ENCODE measurements at places on chromosomes 1 and 21. TPM values are rescaled to one million over a fixed set of nuclear protein-coding genes. Genes with fewer than 3 reads are reported as not detected.

The XPR1 gene
- 10.4 TPM for total RNA-seq

The LBR gene
- total RNA-seq, result 158 TPM

The TAS1R1 gene
- not detected for total RNA-seq

The LYPD8 gene
- total RNA-seq, result 1.4 TPM

The S100A14 gene
- 411 TPM for total RNA-seq

DNA sequence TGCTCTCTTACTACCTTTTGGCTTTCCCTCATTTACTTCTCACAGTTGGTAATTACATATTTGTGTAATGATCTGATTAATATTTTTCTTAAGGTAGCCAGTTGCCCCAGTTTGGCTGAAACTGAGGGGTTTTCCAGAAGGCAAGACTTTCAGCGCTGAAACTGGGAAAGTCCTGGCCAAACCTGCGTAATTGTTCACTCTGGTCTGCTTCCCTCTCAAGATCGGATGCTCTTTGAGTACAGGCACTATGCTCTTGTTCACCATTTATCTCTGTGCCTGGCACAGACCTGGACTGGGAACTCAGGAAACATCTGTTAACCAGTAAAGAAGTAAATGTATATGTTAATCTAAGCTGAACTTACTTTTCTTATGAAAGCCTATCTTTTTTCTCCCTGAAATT is 209.6 kb upstream of the HOOK1 start:
- no peak overlapping the region for H3K4me3 ChIP-seq
- H3K36me3 ChIP-seq, result no peaks in the 10 kb centered on the region
- H3K4me1 ChIP-seq, result no peaks in the 10 kb centered on the region
- H3K27ac ChIP-seq, result no peak overlapping the region
- no peaks in the 10 kb centered on the region for H3K27me3 ChIP-seq

DNA sequence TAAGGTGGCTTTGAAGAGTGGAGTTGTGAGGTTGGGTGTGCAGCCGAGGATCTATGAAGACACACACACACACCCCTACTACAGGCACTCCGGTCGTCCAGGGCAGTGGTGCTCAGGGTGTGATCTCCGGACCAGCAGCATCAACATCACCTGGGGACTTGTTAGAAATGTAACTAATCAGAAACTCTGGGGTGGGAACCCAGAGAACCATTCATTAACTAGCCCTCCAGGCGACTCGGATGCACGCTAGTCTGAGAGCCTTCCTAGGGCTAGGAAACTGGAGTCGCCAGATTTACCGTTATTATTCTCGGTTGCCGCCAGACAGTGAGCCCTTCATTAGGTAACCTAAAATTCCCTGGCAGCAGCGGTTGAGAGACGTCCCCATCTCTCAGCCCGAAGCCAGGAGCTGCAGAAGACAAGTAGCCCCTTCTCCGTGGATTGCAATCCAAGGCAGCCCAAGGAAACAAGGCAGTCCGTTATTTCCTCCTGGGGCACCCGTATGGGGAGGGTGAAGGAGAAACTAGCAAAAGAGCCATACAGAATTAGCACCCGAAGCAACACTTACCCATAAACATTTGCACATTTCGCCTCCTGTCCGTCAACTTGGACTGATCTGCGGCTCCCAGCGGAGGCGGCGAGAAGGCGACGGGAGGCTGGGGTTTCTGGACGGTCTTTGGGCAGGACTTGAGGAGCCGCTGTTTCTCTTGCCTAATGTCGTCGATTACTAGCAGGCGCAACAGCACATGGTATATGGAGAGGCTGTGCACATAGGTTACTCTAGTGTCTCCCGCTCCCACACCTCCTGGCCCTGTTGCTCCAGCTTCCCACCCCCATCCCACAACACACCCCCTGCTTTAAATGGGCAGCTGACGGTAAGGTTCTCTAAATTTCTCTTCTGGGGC is 2.9 kb upstream of the CCN1 start:
- peaks cover 50% of the 10 kb centered on the region for H3K4me1 ChIP-seq
- no peaks in the 10 kb centered on the region for H3K27me3 ChIP-seq
- DNase-seq, result no peak
- H3K27ac ChIP-seq, result no peak overlapping the region
- H3K4me3 ChIP-seq, result peak overlapping the region; percentile 74
- H3K36me3 ChIP-seq, result peaks cover 2% of the 10 kb centered on the region

GRCh38 chr1:189269011-189269410 is 1208.7 kb downstream of the BRINP3 start:
- no peak overlapping the region for H3K27ac ChIP-seq
- H3K36me3 ChIP-seq, result no peaks in the 10 kb centered on the region
- H3K4me1 ChIP-seq, result no peaks in the 10 kb centered on the region
- no peak overlapping the region for H3K4me3 ChIP-seq
- no peak for DNase-seq

DNA sequence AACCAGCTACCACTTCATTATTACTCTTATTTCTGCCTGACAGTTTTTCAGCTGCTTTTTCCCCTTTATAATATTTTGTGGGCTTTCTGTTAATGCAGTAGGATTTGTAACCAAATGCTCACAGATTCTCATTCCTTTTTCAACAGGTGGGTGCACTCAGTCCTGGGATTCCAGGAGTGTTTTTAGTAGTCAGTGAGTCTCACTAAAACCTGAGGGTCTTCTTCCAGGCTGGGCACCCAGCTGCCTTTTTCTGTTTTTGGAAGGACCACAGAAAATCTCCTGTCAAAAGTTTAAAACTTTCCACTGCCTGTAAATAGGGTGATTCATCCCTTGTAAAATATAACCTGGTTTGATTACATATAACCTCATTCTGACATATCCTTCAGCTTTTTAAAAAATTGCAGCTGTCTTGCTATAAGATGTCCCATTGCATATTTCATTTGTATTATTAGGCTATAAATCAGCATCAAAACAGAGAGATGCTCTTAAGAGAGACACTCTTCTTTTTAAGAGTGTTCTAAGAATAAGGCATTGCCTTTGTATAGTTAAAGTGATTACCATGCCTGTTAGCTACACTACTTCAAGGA is 16.8 kb upstream of the CEP350 start:
- no peak overlapping the region for H3K27ac ChIP-seq
- DNase-seq, result no peak
- H3K27me3 ChIP-seq, result no peaks in the 10 kb centered on the region
- H3K4me3 ChIP-seq, result no peak overlapping the region

DNA sequence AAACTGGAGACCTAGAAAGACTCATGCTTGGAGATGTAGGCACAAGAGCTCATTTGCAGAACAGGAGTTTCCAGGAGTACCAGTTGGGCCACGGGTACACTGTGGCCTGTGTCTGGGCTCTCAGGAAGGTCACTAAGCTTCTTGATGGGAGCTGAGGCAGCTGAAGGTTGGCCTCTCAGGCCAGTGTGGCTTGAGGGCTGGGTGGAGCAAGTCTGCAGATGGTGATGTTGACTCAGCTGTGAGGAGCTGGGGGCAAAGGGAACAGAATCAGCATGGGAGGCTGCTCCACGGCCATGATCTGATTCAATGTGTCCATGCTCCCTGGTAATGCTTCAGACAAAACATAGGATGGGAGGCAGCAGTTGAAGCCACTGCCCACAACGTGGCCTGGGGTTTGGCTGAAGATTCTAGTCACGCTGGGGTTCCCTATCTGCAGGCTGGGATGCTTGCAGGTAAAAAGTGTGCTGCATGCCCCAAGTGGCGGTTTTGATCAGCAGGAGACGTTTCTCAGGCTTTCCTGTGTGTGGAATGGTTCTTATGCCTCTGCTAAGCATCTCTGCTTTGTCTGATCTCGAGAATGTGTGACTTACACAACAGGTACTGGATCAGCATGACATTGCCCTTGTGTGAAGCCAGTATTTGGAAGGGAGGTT is 15.4 kb upstream of the TENT5C start:
- H3K36me3 ChIP-seq, result no peaks in the 10 kb centered on the region
- no peak overlapping the region for H3K27ac ChIP-seq
- no peaks in the 10 kb centered on the region for H3K27me3 ChIP-seq
- no peak overlapping the region for H3K4me3 ChIP-seq

DNA sequence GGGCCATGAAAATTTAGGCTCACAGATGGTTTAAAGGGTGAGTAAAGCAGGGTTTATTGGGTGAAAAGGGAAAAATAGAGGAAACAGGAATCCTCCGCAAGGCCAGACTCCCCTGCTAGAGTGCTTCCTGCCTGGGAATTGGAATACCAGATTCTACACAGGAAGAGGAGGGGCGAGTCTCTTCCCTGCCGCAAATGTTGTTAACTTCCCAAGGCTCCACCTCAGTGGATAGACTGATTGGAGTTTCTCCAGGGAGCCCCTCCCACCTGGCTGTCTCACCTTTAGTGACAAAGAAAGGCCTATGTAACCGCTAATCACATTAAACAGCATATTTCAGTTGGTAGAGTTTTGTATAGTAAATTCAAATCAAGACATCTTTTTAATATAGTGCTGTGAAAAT is 1450.1 kb downstream of the KCNT2 start:
- DNase-seq, result no peak
- no peaks in the 10 kb centered on the region for H3K27me3 ChIP-seq
- no peaks in the 10 kb centered on the region for H3K4me1 ChIP-seq
- no peaks in the 10 kb centered on the region for H3K36me3 ChIP-seq
- no peak overlapping the region for H3K27ac ChIP-seq

GRCh38 chr21:46056450-46056903 is 41.4 kb upstream of the COL6A2 start:
- no peak overlapping the region for H3K27ac ChIP-seq
- H3K36me3 ChIP-seq, result no peaks in the 10 kb centered on the region
- H3K27me3 ChIP-seq, result no peaks in the 10 kb centered on the region
- no peak overlapping the region for H3K4me3 ChIP-seq
- peaks cover 34% of the 10 kb centered on the region for H3K4me1 ChIP-seq
- no peak for DNase-seq

GRCh38 chr1:111998332-111998731 is 8.9 kb upstream of the KCND3 start:
- H3K27ac ChIP-seq, result no peak overlapping the region
- no peak for DNase-seq
- H3K36me3 ChIP-seq, result no peaks in the 10 kb centered on the region
- H3K4me3 ChIP-seq, result no peak overlapping the region
- no peaks in the 10 kb centered on the region for H3K4me1 ChIP-seq

GRCh38 chr1:12625276-12625675 is 7.3 kb upstream of the DHRS3 start:
- no peaks in the 10 kb centered on the region for H3K27me3 ChIP-seq
- no peaks in the 10 kb centered on the region for H3K36me3 ChIP-seq
- no peak for DNase-seq
- peaks cover 11% of the 10 kb centered on the region for H3K4me1 ChIP-seq
- H3K27ac ChIP-seq, result no peak overlapping the region
- H3K4me3 ChIP-seq, result no peak overlapping the region

GRCh38 chr1:66333466-66334199 is 200.3 kb upstream of the SGIP1 start:
- H3K4me1 ChIP-seq, result no peaks in the 10 kb centered on the region
- no peak overlapping the region for H3K4me3 ChIP-seq
- H3K27me3 ChIP-seq, result no peaks in the 10 kb centered on the region
- no peak for DNase-seq

- H3K36me3 ChIP-seq, result peaks cover 24% of the 10 kb centered on the region
- no peak overlapping the region for H3K27ac ChIP-seq
- H3K4me1 ChIP-seq, result no peaks in the 10 kb centered on the region
- H3K27me3 ChIP-seq, result no peaks in the 10 kb centered on the region
- no peak for DNase-seq
Observed at GRCh38 chr1:235147269-235147668, 13.8 kb downstream of the RBM34 start.

DNA sequence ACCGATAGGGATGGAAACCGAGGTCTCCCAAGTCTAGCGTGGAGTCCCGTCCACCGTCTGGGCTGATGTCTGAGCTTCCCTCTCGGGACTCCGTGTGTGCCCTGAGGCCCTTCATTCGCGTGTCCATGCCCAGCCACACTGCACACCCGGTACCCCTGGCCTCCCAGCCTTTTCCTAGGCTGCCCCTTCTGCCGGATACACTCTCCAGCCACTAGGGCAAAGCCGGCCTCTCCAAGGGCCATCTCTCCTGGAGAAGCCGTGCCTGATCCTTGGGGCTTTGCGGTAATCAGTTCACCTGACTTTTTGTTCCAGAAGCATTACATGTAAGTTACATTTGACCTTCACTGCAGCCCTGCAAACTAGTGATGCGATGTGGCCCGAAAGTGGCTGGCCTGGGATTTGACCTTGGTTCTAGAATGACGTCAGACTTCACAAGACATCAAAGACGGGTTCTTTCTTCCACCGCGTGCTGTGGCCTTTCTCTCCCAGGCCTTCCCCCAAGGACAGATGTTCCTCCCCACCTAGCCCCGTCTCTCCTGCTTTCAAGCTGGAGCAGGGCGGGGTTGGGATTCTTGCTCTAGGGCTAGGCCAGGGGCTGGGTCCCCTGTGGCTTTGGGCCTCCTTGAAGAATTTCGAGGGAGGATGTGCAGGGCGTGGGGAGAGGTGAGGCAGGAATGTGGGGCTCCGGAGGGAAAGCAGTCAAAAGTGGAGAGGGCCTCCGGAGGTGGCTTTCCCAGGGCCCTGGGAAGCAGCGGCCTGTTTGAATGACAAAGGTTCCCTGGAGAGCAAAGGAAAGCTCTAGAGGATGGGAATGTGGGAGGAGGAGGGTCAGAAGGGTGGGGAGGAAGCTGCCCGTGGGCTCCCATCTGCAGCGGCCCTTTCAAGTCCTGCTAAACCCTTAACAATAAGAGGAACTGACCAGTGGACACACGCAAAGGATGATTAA is 49.7 kb upstream of the SLC2A1 start:
- no peak overlapping the region for H3K4me3 ChIP-seq
- H3K4me1 ChIP-seq, result peaks cover 22% of the 10 kb centered on the region
- no peaks in the 10 kb centered on the region for H3K36me3 ChIP-seq
- no peaks in the 10 kb centered on the region for H3K27me3 ChIP-seq

DNA sequence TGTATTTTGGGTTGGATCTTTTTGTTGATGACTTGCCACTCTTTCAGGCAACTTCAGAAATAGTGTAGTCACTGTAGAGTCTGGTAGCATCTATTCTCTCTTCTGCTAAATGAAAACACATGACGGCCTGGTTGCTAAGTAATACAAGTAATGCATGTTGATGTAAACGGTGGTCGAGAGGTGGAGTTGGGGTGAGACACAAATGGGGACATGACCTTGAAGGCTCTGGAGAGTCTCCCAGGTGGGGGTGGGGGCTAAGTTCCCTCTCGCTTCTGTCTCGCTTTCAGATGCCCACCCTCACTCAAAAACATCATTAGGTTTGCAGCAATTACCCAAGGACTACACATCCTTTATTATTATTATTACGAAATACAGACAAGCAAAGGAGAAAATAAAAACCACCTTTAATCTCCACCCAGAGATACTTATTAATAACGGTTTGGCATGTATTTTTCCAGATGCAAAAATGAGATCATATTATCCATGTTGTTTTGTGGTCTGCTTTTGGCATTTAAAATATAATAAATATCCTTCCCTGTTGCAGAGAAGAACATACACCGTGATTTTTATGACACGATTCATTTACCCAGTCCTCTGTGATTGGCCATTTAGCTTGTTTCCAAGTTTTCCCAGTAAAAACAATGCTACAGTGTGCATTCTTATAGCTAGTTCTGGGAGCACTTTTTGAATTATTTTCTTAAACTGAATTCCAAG is 138.1 kb downstream of the MIS18A start:
- H3K27ac ChIP-seq, result no peak overlapping the region
- DNase-seq, result no peak
- no peaks in the 10 kb centered on the region for H3K36me3 ChIP-seq
- peaks cover 42% of the 10 kb centered on the region for H3K27me3 ChIP-seq
- H3K4me1 ChIP-seq, result no peaks in the 10 kb centered on the region
- no peak overlapping the region for H3K4me3 ChIP-seq

GRCh38 chr1:205484985-205485967 is 19.2 kb upstream of the CDK18 start:
- H3K4me1 ChIP-seq, result no peaks in the 10 kb centered on the region
- H3K4me3 ChIP-seq, result no peak overlapping the region
- peak; percentile 74 for DNase-seq
- H3K27me3 ChIP-seq, result no peaks in the 10 kb centered on the region
- H3K27ac ChIP-seq, result no peak overlapping the region
